AG20443 (cell line): ENCODE measurements at places on chromosomes 5 and 9.

DNA sequence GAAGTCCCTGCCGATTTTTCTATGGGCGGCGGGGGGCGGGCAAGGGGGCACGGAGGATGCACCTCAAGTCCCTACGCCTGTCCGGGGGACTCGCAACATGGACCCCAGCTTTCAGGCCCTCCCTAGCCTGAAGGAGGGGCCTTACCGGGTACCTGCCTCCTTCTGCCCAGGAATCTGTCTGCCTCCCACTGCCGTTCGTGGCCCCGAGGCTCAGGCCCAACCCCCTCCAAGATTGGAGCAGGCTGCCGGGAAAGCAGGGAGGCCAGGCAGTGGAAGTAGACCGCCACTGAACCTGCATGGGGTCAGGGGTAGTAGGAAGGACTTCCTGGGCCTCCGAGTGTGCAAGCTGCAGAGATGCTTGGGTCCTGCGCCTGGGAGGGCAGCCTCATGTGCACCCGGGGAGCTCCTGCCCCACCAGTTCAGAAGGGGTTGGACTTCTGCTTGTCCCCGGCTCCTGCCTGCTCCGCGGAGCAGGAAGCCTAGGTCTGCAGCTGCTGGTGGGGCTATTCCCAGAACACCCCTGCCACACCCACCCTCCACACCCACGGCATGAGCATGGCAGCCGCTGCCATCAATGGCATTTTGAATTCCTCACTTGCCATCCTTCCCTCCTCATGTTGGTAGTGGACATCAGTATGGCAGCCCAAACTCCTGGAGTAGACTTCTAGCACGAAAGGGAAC, 1312.7 kb upstream of the ACO1 start:
- DNase-seq: no peak

- peak; percentile 77 for DNase-seq
These were observed 17.8 kb downstream of the NOTCH1 start for GRCh38 chr9:136527721-136528710.

DNA sequence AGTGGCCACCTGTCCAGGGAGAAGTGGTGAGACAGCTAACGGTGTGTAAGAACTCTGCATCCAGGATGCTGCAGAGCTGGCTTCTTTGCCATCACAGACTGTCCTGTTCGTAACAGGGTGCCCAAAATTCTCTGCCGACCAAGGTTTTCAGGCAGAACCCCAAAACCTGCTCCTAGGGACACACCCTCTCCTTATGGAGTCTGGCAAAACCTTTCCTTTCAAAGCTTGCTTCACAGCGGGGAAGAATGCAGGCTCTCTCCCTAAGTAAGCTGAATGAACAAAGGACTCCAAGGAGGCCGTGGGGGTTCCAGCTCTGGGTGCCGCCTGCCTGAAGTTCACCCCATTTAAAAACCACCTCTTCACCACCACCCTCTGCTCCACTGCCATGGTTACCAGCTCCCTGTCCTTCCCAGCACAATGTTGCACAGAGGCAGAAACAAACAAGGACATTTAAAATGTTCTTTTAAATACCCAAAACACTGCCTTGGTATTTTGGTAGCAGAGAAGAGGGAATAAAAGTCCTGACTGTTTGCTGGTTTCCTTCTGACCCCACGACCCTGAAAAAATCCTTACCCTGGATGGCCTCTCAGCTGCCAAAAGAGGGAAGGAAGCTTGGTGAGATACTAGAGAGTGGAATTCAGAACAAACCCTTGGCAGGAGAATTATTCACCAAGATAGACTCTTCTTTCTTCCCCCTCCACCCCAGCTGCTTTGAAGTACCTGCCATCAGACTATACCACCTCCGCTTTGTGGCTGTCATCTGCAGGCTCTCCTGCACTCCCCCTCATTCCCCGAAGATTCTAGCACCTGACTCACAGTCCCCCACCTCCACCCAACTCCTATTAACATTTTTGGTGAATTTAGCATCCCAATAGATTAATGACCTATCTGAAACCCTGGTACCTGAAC, 7.1 kb upstream of the KLF9 start:
- peak; percentile 44 for DNase-seq

DNA sequence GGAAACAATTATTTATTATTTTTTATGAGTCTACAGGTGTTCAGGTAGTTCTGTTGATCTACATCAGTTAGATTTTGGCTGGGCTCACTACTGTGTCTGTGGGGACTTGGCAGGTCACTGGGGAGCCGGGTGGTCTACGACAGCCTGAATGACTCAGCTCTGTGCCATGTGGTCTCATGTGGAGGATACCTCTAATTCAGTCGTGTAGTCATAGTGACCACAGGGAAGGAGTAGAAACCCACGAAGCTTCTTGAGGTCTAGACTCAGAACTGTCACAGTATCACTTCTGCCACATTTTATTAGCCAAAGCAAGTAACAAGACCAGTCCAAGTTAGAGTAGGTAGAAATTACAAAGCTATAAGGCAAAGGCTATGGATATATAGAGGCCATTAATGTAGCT, 64.7 kb upstream of the GRAMD2B start:
- DNase-seq: peak; percentile 24

DNA sequence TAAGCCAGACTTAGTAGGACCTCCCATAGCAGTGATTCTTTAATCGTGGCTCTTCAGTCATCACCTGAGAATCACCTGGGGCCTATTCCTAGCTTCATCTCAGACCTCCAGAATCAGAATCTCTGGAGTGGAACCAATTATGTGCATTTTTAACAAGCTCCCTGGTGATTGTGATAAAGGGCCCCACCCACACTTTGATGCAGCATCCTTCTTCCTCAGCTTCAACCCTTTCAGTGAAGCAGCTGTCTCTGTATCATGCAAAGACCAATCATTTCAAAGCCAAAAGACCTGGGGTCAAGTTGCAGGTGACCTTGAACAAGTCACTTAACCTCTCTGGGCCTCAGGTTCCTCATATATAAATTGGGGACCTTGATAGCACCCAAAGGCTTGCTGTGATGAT, 17.1 kb downstream of the FBXO10 start:
- DNase-seq: no peak

GRCh38 chr9:16627521-16627920, 242.9 kb downstream of the BNC2 start:
- no peak for DNase-seq

- DNase-seq: peak; percentile 56
These were observed 10.3 kb downstream of the ITGA2 start for GRCh38 chr5:52999344-52999949.

DNA sequence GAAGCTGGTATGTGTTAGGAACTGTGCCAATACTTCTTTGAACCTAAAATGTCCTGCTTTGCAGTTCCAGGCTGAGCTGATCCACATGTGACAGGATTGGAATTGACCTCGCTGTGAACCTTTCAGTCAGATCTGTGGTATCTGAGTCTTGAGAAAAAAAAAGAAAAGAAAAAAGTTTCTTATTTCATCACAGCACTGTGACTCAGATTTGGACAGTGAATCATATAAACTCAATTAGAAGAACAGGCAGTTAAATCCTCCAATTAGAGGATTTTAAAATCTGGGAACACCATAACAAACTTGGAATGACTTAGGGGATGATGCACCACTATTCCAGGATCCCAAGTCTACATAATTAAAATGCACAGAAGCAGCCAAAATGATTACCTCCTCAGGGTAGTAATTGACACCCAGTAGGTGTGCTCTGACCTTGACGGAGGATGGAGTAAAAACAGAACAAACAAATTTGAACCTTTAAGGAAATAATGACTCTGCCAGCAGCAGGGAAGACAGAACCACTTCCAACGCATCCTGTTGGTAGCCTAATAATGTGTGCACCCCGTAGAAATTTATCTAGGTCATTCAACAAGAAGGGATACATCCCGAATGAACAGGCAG, 57.8 kb upstream of the RAI14 start:
- DNase-seq: peak; percentile 83

DNA sequence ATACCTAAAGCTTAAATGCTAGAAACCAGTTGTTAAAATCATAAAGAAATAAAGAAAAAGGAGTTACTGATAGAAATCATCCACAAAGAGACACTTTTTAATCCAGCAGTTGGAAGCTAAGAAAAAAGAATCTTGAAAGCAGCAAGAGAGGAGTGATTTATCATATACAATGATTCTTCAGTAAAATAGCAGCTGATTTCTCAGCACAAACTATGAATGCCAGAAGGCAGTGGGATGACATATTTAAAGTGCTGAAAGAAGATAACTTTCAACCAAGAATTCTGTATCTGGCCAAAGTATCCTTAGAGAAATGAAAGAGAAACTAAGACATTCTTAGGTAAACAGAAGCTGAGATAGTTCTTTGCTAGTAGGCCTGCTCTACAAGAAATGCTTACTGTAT, 366.0 kb downstream of the HTR1A start:
- no peak for DNase-seq

DNA sequence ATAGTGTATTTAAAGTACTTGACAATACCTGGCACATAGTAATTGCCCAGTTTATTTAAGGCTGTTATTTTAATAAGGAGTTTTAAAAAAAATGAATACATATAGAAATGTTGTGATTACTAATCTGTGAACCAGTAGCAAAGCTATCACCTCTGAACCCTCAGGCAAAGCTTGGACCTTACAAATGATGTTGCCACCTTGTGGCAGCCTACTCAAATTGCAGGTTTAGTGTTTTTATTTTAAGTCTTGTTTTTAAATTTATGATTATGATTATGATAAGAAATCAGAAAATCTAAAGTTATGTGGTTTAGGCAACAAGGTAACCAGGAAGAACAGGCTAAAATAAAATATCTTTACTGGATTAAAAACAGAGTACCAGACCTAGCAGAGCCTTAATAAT, 35.8 kb downstream of the PPARGC1B start:
- no peak for DNase-seq

DNA sequence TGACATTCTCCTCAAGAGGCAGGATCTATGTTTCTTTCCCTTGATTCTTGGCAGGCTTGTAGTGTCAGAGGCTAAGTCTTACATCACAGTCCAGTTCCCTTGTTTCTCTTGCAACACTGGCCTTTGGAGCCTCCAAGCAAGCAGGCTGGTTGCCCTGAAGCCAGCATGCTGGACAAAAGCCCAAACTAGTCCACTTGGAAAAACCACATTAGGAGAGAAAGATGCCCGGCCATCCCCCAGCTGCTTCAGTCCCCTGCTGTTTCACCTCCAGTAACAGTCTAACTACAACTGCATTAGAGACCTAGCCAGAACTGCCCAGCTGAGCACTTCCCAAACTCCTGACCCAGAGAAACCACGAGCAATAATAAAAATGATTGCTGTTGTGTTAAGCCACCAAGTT, 87.6 kb downstream of the ADAMTS6 start:
- DNase-seq: peak; percentile 79

- DNase-seq: no peak
These were observed 146.2 kb upstream of the KLF4 start for GRCh38 chr9:107635803-107636174.

- no peak for DNase-seq
These were observed 21.0 kb upstream of the GRIA1 start for GRCh38 chr5:153469423-153469822.

DNA sequence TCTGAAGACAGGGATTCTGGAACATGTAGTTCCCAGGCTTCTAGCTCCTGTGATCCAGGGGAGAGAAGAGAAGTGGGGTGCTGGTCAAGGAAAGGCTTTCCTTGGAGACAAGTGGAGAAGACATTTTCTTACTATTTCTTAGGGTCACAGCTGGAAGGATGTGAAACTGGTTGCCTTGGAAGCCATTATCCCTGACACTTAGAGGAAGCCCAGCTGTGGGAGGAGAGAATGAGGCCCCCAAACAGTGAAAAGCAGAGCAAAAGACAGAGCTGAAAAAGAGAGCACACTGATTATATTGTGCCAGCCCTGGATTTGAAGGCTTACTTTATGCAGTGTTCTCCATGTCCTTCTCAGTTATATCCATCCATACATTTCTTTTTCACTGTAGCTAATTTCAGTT, 17.5 kb upstream of the SHB start:
- DNase-seq: no peak

DNA sequence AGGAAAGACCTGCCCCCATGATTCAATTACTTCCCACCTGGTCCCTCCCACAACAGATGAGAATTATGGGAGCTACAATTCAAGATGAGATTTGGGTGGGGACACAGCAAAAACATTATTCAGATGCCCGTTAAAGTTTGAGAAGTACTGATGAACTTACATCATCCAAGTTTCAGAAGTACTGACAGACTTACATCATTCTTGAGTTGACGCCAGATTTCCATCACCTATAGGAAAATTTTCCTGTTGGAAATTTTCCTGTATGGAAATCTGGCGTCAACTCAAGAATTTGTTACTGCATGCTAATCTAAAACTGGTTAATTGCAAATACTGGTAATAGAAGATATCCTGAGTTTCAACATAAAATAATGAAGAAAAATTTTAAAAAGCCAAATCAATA, 975.9 kb downstream of the MAT2B start:
- DNase-seq: no peak

GRCh38 chr9:89887286-89887685, 282.5 kb downstream of the GADD45G start:
- DNase-seq: no peak
